Stimulated activated naive CD4-positive, alpha-beta T cell (primary cell): ENCODE measurements at places on chromosomes 12 and 14.
A peak's percentile ranks its signal among the peaks of the same experiment; 100 is the strongest.

DNA sequence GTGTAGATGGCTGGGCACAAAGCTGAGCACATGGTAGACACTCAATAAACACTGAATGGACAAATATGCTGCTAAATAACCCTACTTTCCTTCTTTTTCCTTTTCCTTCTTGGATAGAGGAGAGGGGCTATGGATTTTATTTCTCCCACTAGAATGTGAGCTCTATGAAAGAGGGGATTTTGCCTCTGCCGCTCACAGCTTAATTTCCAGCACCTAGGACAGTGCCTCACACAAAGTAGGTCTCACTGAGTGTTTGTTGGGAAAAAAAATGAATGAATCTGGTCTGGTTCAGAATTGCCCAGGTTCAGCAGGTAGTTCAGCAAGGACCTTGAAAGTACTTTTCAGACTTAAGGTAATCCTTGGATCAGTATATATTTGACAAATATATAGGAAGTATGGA, 65.5 kb downstream of the WSCD2 start:
- no peak for DNase-seq

GRCh38 chr12:116053479-116054200, 223.9 kb downstream of the MED13L start:
- no peak for DNase-seq

GRCh38 chr12:71639341-71639760, 24.3 kb downstream of the ZFC3H1 start:
- DNase-seq = no peak

DNA sequence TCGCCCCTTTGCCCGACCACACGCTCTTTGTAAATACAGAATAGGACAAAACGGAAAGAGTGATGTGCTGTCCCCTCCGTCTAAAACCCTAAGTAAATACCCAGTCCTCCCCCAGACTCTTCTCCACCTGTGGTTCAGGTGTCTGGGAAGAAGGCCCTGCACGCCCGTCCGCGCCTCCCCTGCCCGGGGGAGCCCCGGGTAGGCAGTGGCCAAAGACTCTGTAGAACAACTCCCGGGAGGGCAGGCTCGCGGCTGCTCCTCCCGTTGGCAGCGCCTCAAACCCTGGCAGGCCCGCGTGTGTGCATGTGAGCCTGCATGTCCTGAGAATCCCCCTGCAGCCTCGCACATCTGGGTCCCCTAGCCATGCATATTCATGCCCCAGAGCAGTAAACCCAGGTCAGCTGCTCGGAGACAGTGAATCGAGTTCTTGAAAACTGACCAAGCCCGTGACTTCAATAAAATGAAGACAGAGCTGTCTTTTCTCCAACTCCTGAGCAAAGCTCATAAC, 165.8 kb downstream of the MON2 start:
- peak; percentile 47 for DNase-seq

DNA sequence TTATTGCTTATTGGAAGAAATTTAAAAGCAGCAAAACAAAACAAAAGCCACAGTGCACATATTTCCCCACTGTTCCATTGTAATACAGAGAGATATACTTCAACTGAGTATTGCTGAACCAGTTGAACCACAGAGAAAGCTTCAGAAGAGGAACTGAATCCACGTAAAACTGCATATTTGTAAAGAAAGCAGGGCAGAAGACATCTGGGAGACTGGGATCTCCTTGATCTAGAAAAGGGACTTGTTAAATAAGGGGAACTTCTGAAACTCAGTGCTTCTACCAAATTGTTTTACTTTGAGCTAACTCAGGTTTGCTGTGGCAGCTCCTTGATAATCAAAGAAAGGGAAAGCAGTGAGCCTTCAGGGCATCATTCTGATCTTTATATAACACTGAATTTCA, 411.1 kb upstream of the MDGA2 start:
- no peak for DNase-seq

- no peak for DNase-seq
Measured at GRCh38 chr12:39780913-39781446, 161.4 kb upstream of the ABCD2 start.

DNA sequence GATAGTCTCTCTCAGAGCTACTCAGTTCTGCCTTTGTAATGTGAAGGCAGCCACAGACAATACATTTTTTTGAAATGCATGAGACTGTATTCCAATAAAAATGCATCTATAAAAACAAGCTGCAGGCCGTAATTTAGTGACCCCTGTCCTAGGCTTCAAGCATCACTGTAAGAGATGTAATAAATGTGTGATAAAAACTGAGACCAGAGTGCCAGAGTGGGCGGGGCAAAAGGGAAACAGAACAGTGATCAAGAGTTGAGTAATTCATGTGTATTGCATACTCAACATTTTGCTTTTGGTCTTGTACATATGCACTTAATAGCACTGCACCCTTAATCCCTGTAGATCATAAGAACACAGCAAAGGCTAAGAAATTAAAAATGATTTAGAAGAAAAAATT, 743.5 kb downstream of the DIO2 start:
- no peak for DNase-seq

DNA sequence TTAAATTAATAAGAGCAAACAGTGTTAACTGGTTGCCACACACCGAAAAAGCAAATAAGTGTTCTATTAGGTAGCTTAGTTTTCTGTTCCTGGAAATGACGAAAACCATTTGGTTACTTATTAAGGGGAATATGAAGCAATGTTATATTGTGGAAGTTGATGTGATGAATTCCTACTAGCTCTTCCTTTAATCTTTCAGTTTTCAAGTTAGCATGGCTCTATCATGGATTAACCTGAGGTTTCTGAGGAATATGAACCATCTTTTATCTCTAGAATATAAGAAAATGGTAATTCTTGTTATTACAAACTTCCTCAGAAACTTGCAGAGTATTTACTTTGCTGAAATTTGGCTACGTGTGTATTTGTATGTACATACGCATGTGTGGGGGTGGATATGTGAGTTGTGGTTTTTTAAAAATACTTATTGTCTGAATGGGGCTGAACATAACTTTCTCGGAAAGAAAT, 245.7 kb downstream of the KCNC2 start:
- no peak for DNase-seq
